ENCODE measurements at places on chromosomes 7 and 10.

- no peak for DNase-seq
Observed at GRCh38 chr7:4024806-4025205, 657.3 kb upstream of the FOXK1 start.

DNA sequence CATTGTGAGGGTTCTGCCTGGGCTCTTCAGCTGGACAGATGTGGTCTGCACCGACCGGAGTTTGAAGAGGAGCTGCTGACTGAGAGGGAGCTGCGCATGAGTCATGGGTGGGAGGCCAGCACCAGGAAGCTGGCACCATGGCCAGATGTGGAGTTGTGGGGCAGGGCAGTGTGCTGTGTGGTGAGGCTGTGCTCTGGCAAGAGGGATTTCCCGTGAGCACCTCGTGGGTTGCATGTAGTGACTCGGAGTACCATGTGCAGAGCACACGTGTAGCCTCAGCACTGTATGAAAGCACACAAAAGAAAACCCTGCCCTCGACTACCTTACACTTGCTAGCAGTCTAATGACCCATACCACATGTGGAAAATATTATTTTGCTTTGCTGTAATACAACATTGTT, 103.4 kb downstream of the WNT2 start:
- DNase-seq = no peak

- DNase-seq = no peak
Observed at GRCh38 chr7:140841166-140841715, 83.5 kb downstream of the BRAF start.

- DNase-seq = no peak
Observed at GRCh38 chr7:77747718-77748117, 50.5 kb downstream of the TMEM60 start.

- no peak for DNase-seq
Observed at GRCh38 chr10:71392791-71393781, 3.6 kb upstream of the CDH23 start.

- no peak for DNase-seq
Observed at GRCh38 chr7:13952921-13953320, 36.5 kb downstream of the ETV1 start.

- DNase-seq = no peak
Observed at GRCh38 chr10:71873582-71874211, 22.6 kb upstream of the PSAP start.

DNA sequence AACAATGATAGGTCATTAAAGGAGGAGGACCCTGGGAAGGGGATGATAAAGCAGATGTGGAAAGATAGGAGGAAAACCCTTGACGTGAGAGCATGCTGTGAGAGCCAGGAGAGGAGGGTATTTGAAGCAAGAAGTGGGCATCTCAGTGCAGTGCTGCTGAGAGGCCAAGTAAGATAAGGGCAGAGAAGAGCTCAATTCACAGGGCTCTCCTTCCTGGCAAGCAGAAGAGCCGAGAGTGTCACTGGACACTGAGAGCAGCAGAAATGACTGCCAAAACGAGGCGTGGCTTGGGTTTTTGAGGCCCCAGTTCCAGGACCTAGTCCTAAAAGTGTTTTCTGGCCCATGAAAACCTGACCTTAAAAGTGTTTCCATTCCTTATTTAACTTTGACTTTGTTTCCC, 213.5 kb downstream of the LHFPL3 start:
- DNase-seq = no peak

GRCh38 chr7:52786174-52786573, 249.3 kb upstream of the POM121L12 start:
- DNase-seq = no peak

DNA sequence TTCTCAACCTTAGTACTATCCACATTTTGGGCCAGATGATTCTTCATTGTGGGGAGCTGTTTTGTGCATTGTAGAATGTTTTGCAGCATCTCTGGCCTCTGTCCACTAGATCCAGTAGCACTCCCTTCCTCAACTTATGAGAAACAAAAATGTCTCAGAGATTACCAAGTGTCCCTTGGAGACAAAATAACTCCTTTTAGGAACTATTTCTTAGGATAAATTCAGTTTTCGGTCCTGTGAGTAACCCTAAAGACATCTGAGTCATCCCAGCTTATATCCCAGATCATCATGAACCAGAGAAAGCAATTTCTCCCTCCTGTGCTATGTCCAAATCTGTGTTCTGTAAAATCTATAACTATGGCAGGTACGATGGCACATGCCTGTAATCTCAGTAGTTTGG, 266.6 kb upstream of the PHYHIPL start:
- DNase-seq = no peak

GRCh38 chr7:149067869-149068268, 22.6 kb downstream of the ZNF786 start:
- no peak for DNase-seq

DNA sequence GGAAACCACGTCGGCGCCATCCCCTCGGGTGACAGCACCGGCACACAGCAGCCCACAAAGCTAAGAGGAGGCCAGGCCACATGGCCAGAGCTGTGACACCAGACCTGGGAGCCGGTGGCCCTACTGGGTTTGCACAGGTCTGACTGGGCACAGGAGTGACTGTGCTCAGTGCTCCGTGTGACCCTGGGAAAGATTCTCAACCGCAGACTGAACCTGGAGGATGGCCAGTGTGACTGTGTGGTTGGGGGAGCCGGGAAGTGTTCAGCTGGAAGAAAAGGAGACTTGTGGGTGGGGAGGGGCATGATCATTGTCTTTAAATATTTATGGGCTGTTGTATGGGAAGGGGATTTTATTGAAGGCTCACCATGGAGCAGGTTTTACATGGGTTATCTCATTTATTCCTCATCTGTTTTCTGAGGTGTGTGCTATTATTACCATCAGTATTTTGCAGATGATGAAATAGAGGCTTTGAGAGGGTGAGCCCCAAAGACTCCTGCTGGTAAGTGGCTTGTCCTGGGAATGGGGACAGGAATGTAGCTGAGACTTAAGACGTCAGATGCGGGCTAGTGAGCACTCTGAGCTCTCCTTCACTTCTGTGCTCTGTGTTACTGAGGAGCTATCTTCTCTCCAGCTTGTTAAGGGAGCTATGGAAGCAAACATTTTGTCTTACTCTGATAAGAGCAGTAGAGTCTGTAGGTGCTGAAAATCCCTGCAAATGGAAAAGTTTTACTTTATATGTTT, 127.5 kb downstream of the TMEM178B start:
- no peak for DNase-seq

GRCh38 chr7:150631866-150632864, at the start of gene GIMAP6:
TSS of gene GIMAP6 (minus strand) at chr7:150632385. CDS start at chr7:150630142, 2,243 bp downstream.
- no peak for DNase-seq

GRCh38 chr10:9012312-9012711, 957.8 kb downstream of the GATA3 start:
- no peak for DNase-seq

- DNase-seq = no peak
Observed at GRCh38 chr7:95929710-95930280, 157.4 kb downstream of the DYNC1I1 start.

DNA sequence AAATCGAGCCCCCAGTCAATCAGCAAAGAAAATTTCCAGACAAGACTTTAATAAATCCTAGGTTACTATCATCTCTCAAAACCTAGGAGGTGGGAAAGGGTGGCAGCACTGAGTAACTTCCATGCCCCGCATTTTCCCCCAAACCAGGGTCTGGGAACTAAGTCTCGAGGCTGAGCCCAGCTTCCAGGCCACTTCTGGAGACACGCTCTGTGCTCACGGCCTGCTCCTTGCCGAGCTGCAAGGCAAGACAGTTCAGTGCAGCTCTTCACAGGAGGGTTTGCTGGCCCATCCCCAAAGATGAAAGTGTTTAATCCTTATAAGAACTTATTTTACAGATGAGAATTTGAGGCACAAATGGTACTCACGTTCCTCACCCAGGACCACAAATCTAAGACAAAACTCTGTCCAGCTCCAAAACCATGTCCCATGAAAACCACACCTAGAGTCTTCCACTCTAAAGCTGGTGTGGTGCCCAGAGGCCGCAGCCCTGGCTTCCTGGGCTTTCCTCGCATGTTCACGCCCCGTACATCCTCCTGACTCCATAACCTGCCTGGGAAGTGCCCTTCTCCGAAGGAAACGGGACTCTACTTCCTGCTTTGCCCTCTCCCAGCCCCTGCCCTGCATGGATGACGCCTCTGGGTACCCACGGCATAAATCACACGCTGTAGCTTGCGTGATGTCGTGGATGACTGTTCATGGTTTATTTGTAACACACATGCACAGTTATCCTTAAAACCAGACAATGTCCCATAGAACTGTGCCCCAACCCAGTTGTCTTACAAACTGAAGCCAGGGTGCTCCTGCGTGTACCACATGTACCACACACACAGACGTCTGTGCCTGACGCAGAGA, 201.2 kb downstream of the DIP2C start:
- no peak for DNase-seq

- DNase-seq = no peak
Observed at GRCh38 chr10:121084675-121085070, 233.5 kb downstream of the WDR11 start.

DNA sequence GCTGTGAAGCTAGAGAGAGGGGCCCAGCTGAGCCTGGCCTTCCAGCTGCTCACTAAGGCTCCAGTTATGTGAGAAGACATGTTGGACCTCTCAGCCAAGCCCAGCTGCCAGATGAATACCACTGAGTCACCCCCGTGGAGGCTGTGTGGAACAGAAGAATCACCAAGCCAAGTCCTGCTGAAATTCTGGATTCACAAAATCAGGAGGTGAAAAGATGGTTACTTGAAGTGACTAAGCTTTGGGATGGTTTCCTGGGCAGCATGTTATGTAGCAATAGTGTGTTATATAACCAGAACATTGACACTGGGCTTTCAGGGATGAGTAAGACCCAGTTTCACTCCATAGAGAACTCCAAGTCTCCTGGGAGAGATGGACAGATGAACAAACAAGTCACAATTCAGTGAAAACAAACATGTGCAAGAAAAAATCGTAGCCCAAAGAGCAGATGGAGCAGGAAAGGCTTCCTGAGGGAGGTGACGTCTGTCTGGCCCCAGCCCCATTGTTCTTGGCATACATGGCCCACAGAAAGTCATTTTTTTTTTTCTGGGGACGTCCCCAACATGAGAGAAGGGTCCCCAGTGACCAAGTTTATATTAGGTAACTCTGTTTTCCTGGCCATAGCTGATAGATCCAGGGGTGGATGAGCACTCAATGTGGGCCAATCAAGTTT, 64.1 kb upstream of the PDZD8 start:
- DNase-seq = no peak
